ENCODE measurements at places on chromosomes 7 and 10.

GRCh38 chr10:43068471-43069210 lies 8.2 kb upstream of the RET start:
- no peak for DNase-seq

- DNase-seq, result no peak
Observed at GRCh38 chr10:71296086-71296485, 23.0 kb upstream of the SLC29A3 start.

DNA sequence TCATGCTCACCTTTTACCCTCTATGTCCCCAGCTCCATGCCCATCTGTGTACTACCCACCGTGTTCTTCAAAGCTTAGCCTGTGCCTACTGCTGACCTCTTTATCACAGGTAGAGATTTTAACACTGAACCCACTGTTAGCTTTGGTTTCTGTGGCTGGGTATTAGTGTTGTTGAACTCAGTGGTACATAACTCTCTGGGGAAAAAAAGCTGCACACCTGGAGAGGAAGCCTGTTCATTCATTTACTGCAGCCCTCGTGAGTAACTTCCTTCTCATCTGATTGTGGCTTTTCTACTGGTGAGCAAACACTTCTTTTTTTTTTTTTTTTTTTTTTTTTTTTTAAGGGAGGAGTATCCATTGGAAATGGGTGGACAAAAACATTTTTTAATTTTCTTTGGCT lies 326.3 kb downstream of the CCSER2 start:
- DNase-seq, result no peak

GRCh38 chr7:84085147-84085546 lies 109.4 kb downstream of the SEMA3A start:
- no peak for DNase-seq

DNA sequence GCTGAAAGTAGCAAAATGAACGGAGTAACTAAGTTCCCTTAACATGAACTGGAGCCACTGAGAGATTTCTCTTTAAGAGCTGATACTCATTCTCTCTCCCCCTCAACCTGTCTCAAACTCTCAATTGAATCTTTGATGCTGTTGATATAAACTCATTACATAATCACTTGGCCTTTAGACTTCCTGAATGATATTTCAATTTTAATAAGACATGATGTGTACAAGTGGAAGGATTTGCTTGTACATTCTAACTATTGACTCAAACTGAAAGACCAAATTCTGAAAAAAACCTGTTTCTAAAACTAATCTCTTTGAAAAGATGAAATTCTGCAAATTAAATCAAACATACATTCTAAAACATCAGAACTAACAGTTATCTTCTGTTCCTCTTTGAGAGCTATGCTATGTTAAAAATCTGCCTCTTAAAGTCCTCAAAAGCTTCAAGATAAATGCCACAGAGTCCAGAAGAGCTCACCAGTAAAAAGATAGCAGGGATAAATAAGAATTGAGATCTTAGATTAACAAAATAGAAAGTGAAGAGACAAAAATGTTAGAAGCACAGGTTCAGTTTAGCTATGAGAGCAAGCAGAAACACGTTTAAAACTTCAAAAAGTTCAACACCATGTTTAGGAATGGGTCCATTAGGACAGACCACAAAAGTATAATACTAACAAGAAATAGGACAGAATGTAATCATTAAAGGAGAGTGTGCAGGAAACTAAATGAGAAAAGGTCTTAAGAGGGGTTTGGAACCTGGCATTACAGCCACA lies 46.1 kb downstream of the TNPO3 start:
- DNase-seq, result no peak

DNA sequence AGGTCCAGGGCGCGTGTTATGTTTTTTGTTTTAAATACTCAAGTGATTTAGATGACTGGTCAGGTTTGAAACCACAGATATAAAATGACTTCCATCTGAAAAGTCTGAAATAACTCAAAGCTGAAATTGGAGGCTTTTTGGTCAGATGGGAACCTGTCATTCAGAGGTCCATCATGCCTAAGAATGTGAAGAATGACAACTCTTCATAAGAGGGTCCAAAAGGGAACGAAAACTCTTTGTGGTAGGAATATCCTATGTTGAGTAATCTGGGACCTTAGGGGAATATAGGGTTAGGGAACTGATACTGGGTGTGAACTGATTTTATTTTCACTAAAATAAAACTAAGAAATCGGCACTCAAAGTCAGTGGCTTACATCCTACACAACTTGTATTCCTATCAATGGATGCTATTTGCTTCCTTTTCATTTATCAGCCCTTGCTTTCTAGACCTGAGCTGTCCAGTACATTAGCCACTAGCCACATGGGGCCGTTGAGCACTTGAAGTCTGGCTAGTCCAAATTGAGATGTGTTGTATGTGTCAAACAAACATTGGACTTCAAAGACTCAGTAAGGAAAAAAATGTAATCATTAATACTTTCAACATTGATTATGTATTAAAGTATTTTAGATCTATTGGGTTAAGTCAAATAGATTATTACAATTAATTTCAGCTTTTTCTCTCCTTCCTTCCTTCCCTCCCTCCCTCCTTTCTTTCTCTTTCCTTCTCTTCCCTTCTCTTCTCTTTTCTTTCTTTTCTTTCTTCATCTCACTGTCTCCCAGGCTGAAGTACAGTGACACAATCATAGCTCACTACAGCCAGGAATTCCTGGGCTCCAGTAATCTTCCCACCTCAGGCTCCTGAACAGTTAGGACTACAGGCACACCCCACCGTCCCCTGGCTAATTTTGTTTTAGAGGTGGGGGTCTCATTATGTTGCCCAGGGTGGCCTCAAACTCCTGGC lies 56.5 kb upstream of the KDM7A start:
- DNase-seq, result no peak

DNA sequence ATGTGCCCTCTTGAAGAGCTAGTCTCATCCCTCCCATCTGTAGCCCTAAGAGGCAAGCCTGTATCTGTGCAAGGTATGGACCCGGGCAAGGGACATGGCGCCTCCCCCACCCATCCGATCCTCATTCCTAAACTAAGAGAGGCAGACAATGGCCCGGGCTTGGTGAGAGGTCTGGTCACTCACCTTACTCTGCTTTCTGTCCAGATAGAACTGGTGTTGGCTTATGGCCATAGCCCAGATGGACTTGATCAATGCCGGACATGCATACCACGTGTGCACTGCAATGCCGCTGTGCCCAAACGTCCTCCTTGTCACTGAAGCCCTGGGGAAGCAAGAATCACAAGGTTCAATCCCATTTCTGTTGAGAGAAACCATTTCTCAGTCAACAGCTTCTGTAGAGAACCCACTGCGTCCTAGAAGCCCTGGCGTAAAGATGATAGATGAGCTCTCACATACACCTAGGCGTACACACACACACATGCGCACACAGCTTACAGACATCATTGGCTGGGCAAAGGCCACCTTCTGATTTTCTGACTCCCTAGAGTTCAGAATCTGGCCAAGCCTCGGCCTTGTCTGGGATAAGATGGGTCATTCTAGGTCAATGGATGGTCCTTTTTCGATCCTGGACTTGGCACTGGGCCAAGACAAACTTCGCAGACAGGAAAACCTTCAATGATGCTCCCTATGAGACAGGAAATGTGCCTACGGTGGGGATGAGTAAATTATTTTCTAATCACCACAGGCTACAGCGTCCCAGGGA lies 114.6 kb downstream of the PRPF18 start:
- DNase-seq, result no peak

- no peak for DNase-seq
Observed at GRCh38 chr10:29465384-29465783, 169.4 kb downstream of the SVIL start.

DNA sequence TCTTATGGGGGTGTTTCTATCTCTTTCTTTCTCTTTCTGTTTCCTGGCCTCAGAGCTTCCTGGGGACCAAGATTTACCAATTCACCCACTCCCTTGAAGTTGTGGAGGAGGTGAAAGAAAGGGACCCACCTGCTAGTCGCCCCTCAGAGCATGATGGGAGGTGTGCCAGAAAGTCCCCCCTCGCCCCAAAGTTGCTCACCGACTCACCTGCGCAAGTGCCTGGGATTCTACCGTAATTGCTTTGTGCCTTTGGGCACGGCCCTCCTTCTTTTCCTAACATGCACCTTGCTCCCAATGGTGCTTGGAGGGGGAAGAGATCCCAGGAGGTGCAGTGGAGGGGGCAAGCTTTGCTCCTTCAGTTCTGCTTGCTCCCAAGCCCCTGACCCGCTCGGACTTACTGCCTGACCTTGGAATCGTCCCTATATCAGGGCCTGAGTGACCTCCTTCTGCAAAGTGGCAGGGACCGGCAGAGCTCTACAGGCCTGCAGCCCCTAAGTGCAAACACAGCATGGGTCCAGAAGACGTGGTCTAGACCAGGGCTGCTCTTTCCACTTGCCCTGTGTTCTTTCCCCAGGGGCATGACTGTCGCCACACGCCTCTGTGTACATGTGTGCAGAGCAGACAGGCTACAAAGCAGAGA lies 12.2 kb downstream of the AQP1 start:
- no peak for DNase-seq

GRCh38 chr10:33930079-33930478 lies 595.6 kb upstream of the NRP1 start:
- no peak for DNase-seq

DNA sequence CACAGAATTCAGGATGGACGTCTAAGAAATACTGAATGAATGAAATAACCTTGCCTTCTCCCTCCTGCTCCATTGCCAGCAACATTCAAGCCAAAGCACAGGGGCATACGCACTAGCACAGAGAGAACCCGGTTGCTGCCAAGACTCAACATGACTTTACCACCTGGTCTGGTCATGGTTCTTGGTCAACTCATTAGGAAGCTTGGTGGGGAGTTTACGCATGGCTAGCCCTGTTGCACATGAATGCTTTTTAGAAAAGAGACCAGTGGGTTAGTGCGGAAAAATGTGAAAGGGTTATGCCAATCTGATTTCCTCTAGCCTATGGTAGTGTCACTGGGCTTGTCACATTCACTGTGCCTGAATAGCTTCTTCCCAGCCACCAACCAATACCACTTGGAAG lies 187.6 kb upstream of the NEBL start:
- no peak for DNase-seq

- DNase-seq, result no peak
Observed at GRCh38 chr10:126561921-126562680, 108.4 kb downstream of the C10orf90 start.

DNA sequence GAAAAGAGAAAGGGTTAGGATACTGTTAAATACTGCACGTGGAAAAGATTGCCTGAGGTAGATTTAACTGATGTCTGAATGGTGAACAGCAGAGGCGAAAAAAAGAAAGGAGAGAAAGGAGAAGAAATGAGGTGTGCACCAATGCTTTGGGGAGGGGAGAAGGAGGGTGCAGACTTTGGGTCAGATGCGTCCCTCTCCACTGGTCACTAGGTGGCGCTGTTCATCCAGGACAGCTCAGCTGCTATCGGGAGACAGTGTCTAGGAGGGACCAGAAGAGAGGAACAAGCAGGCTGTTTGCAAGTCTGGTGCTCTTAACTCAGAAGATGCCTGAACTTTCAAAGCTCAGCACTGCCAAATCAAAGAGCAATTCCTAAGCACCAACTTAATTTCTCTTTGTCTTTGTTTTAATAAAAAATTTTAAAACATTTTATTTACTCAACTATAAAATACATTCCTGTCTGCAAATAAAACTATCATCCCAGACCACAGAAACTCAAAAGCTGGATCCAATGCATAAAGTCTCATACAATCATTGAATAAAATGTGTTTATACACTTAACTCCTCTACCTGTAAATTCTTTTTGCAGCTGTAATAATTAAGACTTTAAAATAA lies 83.9 kb upstream of the PDLIM1 start:
- peak; percentile 32 for DNase-seq

DNA sequence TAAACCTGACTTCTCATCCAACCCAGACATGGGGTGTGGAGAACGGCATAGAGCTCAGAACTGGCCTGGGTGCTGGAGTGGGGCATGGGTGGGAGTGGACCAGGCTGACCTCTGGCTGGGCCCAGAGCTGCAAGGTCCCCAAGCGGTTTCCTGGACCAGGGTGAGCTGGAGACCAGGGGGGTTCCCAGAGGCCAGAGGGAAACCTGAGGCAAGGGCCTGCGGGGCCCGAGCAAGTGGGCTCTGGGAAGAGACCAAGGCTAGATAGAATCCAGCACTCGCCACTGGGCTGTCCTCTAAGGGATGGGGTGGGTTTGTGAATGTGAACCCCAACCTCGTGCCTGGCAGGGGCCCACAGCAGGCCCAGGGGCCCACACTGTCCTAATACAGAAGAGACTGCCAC lies 39.4 kb upstream of the RET start:
- no peak for DNase-seq

DNA sequence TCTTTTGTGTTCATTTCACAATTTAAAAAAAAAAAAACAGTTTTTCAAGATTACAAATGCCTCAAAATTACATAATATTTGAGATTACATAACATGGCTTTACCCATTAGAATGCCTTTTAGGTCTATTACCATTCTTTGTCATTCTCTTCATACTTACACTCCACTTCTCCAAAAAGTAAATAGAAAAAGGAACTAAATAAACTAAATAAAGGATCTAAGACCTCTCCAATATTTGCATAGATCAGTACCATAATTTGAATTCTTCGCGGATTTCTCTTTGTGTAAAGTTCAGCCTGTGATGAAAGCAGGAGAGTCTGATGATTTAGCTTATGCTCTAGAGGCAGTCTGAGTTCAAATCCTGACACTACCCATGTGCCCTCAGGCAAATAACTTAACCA lies 56.4 kb upstream of the C1GALT1 start:
- no peak for DNase-seq

- DNase-seq, result no peak
Observed at GRCh38 chr7:129188372-129188891, at the start of gene SMO. Gene SMO, plus strand, starts transcription at chr7:129188633. Its CDS starts 519 bp downstream, at chr7:129189152.

GRCh38 chr7:50869108-50869725 lies 86.5 kb upstream of the GRB10 start:
- no peak for DNase-seq

DNA sequence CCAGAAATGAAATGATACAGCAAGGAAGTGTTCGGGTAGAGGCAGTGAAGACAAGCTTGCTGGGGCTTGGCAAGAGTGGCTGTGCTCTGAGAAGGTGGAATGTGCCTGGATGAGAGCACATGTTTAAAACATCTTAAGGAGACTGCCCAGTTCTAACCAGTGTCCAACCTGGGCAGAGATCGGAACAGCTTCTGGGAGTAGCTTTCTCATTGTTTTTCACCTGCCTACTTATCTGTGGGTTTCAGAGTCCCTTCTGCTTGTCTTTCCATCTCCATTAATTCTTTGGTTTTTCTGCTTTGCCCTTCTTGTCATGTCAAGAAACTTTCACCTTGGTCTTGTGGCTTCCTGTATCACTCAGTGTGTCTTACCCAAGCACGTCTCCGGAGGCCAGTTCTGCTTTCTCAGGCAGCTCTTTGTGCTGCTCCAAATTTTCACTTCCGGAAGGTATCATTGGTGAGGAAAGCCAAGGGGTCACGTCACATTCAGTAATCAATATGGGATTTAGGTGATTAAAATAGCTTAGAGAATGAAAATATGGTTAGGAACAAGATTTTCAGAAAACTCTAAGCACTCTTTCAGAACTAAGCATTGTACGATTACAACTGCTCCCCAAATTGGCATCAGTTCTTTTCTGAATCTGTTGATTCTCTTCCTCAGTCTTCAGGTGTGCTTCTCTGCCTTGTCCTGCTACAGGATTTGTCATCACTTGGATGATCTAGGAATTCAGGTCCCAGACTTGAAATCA lies 5.5 kb upstream of the LAMB4 start:
- no peak for DNase-seq

- no peak for DNase-seq
Observed at GRCh38 chr7:150335774-150336112, 5.7 kb downstream of the RARRES2 start.

- DNase-seq, result no peak
Observed at GRCh38 chr7:153507885-153508284, 544.3 kb upstream of the DPP6 start.

GRCh38 chr7:17146621-17147020 lies 151.8 kb upstream of the AHR start:
- DNase-seq, result no peak

- DNase-seq, result no peak
Observed at GRCh38 chr7:81676813-81677212, 93.0 kb downstream of the HGF start.
